Fibroblast of skin of left biceps (primary cell): ENCODE measurements at places on chromosomes 7 and 10.

DNA sequence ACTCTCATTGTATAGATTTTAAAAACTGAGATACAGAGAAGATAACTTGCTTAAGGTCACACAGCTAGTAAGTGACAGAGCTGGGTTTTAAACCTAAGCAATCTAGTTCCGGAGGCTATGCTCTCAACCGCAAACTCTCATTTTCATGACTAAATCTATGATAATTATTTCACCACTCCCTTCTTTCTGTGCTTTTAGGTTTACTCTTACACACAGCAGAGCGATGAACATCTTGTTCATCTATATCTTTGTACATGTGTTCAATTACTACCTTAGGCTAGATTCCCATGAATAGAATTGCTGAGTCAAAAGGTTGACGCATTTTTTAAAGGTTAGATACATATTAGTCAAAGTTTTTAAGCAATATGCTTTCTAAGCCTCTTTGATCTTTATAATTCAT is 154.8 kb downstream of the CHN2 start:
- no peak for DNase-seq

GRCh38 chr10:111766464-111766863 is 417.1 kb downstream of the GPAM start:
- DNase-seq, result no peak

GRCh38 chr7:69656077-69656476 is 57.8 kb downstream of the AUTS2 start:
- no peak for DNase-seq

DNA sequence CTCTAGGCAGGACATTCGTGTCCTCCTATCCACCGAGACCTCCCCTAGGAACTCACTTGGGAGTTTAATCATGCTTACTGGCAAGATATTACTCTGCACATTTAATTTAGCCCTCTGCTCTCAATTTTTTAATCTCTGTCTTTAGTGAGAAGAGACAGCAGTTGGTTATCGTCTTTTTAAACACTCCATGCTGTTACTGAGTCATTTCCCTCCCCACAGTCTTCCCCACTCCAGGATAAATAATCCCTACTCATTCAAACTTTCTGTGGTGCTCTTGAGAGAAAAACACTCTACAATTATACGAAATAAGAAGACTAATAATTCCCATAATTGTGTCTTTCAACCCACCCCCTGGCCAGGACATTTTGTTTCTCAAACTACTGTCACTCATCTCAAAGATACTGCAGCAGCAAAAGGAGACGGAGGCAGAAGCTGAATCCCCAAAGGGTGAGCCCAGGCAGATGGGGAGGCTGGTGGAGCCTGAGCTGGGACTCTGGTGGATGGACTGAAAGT is 84.2 kb downstream of the ANK3 start:
- no peak for DNase-seq

GRCh38 chr10:29949411-29950011 is 109.9 kb downstream of the JCAD start:
- DNase-seq, result peak; percentile 99

- DNase-seq, result peak; percentile 2
Observed at GRCh38 chr10:55146032-55146431, 345.0 kb upstream of the PCDH15 start.

DNA sequence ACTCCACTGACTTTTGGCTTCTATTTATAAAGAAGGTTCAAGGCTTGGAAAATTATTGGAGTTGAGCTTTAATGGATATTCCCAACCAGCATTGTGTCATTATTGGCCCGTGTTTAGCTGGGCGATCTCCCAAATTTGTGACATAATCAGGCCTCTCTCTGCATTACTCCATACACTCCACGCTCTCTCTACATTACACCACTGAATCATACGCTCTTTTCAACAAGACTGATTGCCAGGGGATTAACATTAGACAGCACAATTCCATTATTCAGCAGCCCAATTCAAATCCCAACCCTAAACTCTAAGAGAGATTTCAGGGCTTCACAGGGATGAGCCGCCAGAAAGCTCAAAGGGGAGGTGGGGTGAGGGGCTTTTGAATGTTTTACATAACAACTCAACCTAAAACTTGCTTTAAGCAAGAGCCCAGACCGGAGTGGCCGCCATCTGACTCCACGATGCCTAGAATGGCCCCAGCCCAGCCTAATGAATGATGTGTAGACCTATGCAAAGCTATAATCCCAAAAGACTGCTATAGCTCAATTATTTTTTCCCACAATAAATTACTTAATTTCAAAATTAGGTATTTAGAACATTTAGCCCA is 61.8 kb downstream of the FGFR2 start:
- DNase-seq, result peak; percentile 8

- DNase-seq, result no peak
Observed at GRCh38 chr10:115272482-115272881, 179.3 kb downstream of the ATRNL1 start.

- no peak for DNase-seq
Observed at GRCh38 chr10:29496341-29497162, 138.2 kb downstream of the SVIL start.

- DNase-seq, result no peak
Observed at GRCh38 chr7:112784603-112785002, 5.6 kb downstream of the TMEM168 start.

DNA sequence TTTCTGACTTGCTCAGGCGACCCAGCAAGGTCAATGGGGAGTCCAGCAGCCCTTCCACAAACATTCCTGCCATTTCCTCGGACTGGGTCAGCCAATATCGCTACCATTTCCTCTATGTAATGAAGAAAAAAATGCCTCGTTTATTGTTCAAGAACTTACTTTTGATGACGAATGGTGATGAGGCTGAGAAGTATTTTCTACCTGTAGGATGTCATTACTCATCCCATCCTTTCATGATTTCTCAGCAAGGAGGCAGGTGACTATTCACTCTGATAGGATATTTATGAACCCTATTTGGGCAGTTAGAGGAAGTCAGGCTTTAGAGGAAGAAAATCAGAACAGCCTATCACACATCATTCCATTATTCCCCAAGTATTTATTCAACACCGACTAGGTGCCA is 178.6 kb downstream of the FANK1 start:
- no peak for DNase-seq

GRCh38 chr7:25546306-25546705 is 318.0 kb upstream of the NPVF start:
- no peak for DNase-seq

GRCh38 chr7:108045154-108045553 is 42.2 kb upstream of the LAMB1 start:
- DNase-seq, result peak; percentile 81

- peak; percentile 13 for DNase-seq
Observed at GRCh38 chr7:38105874-38106483, 72.1 kb upstream of the STARD3NL start.

DNA sequence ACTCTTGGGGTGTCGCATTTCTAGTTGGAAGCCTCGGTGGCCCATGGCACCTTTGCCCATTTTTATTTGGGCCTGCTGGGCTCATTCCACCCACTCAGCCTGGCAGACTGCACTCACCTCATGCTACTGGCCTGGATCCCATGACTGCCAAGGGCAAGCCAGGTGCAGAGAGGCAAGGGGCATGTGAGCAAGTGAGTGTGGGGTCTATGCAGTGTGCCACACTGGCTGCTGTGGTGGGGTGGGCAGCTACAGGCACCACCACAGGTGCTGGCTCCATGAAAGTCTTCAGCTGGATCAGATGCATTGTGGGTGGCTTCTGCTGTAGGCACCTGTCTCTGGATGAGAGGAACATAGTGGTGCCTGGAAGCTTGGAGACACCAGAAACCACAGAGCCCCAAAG is 220.8 kb downstream of the POLR1F start:
- DNase-seq, result no peak

- no peak for DNase-seq
Observed at GRCh38 chr7:96080027-96080426, 241.9 kb downstream of the SLC25A13 start.

- DNase-seq, result no peak
Observed at GRCh38 chr10:93995182-93995581, 1.5 kb downstream of the PLCE1 start.

- DNase-seq, result no peak
Observed at GRCh38 chr7:133563251-133563650, 310.4 kb downstream of the EXOC4 start.

GRCh38 chr7:28156401-28156800 is 24.2 kb downstream of the JAZF1 start:
- no peak for DNase-seq

- DNase-seq, result no peak
Observed at GRCh38 chr7:96699219-96699871, 10.3 kb downstream of the SEM1 start.
